ENCODE measurements at places on chromosomes 6 and 20.

DNA sequence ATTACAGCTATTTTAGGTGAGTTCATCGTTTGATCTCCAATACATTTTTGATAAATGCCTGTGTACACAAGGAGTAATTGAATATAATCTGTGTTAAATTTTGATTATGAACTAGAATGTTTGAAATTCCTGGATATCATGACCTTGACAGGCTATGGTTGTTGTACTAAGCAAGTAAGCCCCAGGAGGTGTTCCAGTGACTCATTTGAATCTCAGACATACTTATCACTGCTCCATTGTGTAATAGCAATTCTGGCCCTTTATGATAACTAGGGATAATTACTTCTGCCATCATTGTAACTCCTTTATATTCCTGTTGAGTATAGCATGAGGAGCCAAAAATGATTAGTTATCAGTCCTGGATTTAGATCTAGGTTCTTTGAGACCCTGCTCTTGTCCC, 1424.6 kb upstream of the ADGRB3 start:
- no peak for DNase-seq

- no peak for DNase-seq
Measured at GRCh38 chr6:80922916-80923455, 816.5 kb downstream of the BCKDHB start.

DNA sequence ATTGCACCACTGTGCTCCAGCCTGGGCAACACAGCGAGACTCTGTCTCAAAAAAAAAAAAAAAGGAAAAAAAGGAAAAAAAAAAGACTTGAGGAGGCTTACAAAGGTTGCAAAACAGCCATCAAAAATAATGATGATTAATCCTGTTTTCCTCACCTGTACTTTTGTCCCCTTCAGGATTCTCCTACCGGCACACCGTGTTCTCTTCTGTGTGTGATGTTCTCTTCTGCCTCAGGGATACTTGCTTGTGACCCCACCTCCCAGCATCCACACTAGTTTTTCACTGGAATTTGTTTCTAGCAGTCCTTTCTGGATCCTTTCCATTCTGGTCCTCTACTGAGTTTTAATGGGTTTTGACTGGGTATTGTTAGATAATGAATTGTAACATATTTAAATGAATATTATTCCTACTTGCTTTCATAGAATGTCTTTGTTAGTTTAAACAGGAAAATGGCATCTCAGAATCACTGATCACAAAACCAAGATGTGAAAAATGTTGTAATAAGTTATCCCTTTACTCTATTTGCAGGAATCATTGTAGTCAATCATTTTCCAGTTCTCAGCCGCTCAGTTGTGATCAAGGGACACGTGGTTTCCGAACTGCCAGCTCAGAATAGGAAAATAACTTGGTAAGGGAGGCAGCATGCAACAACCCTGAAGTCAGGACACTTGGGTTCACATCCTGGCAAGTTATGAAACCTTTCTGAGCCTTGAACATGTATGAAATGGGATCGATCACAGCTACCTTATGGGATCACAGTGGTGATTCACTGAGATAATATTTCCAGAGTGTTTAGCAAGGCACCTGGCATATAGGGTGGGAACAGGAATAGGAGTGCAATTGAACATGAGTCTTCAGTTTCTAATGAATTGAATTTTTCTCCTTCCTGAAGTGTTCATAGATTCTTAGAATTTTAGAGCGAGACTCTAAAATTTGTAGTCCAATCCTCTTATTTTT, 8.5 kb downstream of the C6orf89 start:
- no peak for DNase-seq

DNA sequence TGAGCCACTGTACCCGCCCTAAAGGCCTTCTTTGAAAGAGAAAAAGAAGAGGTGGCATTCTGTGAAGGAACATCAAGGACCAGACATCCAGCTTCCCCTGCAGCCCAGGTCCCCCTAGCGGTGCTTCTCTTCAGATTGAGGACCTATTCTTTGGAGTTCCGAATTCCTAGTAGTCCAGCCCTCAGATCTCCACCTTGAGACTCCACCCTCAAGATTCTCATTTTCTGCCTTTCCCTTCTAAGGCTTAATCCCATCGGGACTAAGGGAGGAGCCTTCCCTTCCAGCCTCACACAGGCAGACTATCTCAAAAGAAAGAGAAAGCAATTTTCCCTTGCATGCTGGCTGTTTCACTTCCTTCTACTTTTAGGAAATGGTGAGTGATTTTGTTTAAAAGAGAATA, 32.5 kb downstream of the MUC22 start:
- DNase-seq = no peak

DNA sequence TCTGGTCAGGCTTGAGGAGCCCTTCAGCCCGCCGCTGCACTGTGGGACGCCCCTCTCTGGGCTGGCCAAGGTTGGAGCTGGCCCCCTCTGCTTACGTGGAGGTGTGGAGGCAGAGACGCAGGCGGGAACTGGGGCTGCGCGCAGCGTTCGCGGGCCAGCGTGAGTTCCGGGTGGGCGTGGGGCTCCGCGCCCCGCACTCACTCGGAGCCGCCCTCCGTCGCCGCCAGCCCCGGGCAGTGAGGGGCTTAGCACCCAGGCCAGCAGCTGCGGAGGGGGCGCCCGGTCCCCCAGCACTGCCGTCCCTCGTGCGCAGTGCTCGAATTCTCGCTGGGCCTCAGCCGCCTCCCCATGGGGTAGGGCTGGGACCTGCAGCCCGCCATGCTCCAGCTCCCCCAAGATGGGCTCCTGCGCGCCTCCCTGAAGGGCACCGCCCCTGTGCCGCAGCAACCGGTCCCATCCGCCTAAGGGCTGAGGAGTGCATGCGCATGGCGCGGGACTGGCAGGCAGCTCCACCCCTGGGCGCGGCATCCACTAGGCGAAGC, 695.9 kb downstream of the EPHA7 start:
- no peak for DNase-seq

DNA sequence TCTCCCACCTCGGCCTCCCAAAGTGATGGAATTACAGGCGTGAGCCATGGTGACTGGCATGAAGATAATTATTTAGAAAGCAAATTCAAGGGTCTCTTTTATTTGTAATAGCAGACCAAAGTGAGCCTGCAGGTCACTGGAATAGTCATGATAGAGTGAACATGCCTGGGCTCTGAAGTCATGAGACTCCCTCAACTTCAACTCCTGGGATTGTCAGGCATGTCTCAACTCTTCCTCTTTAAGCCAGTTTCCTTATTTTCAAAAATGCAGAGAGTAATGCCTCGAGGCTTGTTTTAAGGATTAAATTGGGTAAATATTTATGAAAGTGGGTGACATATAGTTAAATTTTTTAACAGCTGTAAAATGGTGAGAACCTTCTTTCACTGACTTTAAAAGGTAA, 22.7 kb upstream of the HECA start:
- DNase-seq = no peak

- no peak for DNase-seq
Measured at GRCh38 chr20:36102306-36102705, 52.2 kb upstream of the EPB41L1 start.

GRCh38 chr6:155317186-155317585, 2.9 kb upstream of the TFB1M start:
- DNase-seq = no peak

- no peak for DNase-seq
Measured at GRCh38 chr6:38703949-38704590, 1.1 kb upstream of the GLO1 start.

- DNase-seq = peak; percentile 32
Measured at GRCh38 chr6:30915591-30915946, 1.5 kb downstream of the VARS2 start.

GRCh38 chr6:139990026-139990686, 615.7 kb upstream of the CITED2 start:
- DNase-seq = no peak

- no peak for DNase-seq
Measured at GRCh38 chr20:6665621-6666355, 101.7 kb upstream of the BMP2 start.

DNA sequence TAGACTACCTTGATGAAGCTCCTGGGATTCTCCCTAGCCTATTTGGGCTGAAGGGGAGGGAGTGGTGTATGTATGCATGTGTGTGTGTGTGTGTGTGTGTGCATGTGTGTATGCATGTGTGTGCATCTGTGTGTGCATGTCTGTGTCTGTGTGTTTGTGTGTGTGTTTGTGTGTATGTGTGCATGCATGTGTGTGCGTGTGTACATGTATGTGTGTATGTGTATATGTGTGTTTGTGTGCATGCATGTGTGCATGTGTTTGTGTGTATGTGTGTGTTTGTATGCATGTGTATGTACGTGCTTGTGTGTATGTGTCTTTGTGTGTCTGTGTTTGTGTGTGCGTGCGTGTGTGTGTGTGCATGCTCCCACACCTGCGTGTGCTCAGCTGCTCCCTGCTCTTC, 15.4 kb downstream of the FGD2 start:
- DNase-seq = no peak

DNA sequence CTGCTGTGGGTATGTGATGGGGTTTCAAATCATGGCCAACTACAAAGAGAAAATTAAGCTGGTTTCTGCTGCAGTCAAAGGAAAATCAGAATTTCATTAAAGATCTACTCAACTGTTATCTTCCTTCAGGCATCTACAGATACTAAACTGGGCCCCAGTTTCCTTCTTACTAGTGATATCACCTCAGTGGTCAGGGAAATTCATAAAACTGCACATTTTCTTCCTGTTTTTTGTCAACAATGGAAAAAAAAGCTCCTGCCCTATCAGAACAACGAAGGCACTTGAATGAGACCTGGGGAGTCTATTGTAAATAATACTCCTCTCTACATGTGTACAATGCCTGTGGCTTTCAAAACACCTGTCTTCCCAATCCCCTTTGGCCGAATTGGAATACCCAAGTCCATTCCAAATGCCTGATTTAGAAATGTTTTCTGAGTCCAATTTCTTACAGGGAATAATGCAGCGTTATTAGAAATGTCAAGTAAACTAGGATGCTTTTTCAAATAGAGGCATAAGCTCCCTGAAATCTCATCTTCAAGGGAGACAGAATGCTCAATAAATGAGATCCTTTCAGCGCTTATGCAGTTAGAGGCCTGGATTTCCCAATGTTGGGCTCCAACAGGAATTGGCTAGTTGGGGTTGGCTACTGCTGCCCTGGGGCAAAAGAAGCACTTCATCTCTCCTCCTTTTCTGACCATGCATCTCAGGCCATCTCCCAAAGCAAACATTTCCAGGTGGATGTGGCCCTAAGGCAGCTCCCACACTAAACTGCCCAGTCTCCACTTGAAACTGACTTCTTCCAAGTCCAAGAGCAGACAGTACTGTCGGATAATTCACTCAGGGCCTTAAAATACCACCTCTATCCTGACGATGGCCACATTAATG, 143.3 kb downstream of the NFATC2 start:
- DNase-seq = no peak

GRCh38 chr20:61765871-61766654, 299.6 kb downstream of the TAF4 start:
- no peak for DNase-seq

GRCh38 chr6:13413900-13414555, 73.4 kb downstream of the GFOD1 start:
- no peak for DNase-seq

DNA sequence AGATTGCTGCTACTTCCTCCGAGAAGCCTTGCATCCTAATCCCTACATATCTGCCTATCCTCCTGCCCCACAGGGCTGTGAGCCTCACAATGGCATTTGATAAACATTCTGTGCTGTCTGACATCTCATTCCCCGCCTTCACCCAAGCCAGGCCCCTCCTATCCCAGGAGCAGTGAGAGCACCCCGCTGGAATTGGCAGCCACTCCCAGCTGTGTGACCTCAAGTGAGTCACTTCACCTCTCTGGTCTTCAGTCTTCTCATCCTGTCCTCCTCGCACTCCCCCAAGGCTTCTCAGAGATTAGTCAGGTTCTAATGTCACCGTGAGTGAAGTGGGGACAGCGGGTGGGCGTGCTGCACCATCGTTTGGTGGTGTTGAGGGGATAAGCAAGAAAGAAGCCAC, 81.7 kb downstream of the CDH22 start:
- DNase-seq = no peak

- DNase-seq = peak; percentile 41
Measured at GRCh38 chr6:121666814-121667213, 231.4 kb downstream of the GJA1 start.

- peak; percentile 40 for DNase-seq
Measured at GRCh38 chr6:29748391-29749307, 25.4 kb downstream of the HLA-F start.

- DNase-seq = no peak
Measured at GRCh38 chr6:39269961-39270360, 40.7 kb upstream of the KCNK5 start.

- no peak for DNase-seq
Measured at GRCh38 chr6:52524918-52525317, 51.9 kb downstream of the TRAM2 start.

- DNase-seq = no peak
Measured at GRCh38 chr20:10532361-10532760, 97.3 kb downstream of the SLX4IP start.

DNA sequence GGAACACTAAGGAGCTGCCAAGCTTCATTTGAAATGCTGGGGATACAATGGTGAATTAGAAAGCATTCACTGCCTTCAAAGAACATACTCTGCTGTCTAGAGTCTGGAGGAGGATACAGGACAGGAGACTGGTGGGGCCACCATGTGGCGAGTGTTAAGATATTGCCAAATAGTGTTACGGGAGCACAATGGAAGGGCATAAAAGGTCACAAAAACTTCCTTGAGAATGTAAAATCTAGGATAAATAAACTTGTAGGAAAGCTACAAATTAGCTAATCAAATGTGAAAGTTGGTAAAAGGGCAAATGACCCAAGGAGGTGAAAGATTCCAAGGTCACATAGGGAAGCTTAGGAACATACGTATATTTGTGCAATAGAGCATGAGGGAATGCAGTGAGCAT, 271.7 kb downstream of the RFPL4B start:
- DNase-seq = no peak

GRCh38 chr6:41702771-41703494, 32.5 kb downstream of the TFEB start:
- no peak for DNase-seq
